Dermis microvascular lymphatic vessel endothelial cell (primary cell): ENCODE measurements at places on chromosomes 12 and 14.

DNA sequence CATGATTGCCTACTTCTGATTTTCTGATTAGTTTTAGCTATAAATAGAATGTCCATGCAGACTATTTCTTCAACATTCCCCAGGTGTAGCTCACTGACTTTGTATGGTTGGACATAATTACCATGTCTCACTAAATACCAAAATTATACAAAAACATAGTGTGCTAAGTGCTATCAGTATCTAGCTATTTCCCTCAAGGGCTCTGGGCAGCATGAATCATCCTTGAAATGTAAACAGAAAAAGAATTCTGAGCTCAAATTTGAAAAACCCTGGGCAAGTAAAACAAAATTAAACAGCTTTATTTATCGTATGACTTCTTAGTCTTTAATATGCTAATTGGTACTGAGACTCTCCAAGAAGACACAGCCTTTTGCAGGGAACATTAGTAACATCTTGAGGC is 82.9 kb downstream of the SPATA7 start:
- no peak for DNase-seq

DNA sequence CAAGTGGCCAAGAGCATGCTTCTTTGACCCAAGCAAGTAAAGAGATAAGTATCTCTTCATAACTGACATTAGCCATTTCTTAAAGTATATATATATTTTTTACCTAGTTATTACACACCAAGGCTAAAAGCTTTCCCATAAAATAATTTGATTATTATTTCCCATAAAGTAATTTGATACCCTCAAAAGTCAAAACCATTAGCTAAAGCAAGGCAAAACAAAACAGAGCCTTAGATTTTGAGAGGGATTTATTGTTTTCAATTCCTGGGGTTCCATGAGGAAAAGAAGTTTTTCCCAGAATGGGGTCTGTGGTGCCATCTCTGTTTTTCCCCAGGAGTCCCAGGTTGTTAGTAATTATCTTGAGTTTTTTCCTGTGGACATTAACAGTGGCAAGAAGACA is 125.5 kb upstream of the NUDT4 start:
- no peak for DNase-seq

DNA sequence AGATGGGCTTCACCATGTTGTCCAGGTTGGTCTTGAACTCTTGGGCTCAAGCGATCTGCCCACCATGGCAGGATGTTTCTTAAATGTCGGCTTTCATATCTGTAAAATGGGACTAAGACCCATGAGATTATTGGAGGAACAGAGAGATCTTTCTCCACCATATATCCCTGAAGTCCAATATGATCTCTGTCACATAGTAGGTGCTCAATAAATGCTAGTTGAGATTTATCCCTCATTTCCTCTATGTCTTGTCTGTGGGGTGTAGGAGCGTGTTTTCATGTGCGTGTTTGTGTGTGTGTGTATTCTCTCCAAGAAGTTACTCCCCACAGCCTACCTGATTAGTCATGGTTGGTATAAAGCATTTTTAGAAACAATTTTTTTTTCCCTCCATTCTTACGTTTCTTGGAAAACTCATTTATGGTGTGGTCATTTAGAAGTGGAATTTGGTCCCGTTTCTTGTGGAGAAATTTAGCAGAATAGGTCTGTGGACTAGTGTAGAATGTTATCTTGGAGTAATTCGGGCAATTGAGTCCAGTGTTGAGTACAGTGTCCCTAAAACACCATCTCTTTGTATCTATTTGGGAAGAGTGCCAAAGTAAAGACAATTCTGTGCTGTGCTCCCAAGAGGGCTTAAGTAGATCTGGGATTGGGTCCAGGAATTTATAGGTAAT is 4.3 kb downstream of the STRAP start:
- DNase-seq, result peak; percentile 59

DNA sequence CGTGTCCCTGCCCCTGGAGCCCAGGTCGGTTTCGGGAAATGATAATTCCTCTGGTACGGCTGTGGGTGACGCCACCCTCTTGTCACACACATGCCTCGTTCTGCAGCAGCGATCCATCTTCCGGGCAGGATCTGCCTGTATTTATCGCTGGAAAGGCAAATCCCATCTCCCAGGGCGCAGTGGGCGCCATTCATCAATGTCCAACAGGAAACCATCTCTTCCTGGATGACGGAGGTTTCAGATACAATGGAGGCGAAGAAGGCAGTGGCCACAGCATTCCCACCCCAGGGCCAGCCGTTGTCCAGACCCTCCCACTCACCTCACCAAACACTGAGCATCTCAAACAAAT is 74.2 kb downstream of the NOC4L start:
- peak; percentile 44 for DNase-seq

DNA sequence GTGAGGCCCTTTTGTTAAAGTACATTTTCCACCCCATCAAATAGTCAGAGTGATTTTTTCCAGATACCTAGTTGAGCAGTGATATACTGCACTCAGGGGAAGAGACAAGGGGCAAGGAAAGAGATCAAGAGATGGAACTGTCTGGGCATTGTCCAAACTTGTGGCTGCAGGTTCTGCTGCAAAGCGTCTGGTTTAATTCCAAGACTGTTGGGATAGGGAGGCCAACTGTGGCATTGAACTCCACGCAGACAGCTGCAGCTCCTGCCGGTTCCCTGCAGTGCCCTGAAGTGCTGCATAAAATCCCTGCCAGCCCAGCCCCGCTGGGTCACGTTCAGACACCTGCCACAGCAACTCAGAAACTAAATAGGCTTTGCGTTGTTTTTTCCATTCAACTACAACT is 30.5 kb downstream of the RPH3A start:
- no peak for DNase-seq

- DNase-seq, result no peak
These were observed 42.8 kb upstream of the CPM start for GRCh38 chr12:68975811-68976210.

- DNase-seq, result no peak
These were observed 56.4 kb downstream of the VCPKMT start for GRCh38 chr14:50059763-50060616.

DNA sequence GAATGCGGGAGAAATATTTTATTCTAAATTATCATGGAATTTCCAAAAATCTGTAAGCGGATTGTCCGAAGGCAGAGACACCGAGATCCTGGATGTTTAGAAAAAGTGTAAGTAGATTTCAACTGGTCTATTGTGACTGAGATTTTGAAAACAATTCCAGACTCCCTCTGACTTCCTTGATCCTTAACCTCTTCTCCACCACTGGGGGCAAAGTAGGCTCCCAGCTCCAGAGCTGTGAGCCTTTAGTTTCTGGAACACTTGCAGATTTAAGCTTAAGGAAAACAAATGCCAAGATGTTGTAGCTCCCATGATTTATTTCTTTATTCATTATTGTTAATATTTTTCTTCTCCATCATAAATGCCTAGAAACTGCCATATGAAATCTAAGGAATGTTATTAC is 1320.5 kb upstream of the SEL1L start:
- DNase-seq, result no peak

GRCh38 chr12:22631863-22632463 is 7.0 kb downstream of the ETNK1 start:
- DNase-seq, result no peak

GRCh38 chr14:75522224-75522982 is at the start of gene BATF:
Gene BATF, plus strand, starts transcription at chr14:75522469. Its CDS starts 214 bp downstream, at chr14:75522683.
- DNase-seq, result no peak

DNA sequence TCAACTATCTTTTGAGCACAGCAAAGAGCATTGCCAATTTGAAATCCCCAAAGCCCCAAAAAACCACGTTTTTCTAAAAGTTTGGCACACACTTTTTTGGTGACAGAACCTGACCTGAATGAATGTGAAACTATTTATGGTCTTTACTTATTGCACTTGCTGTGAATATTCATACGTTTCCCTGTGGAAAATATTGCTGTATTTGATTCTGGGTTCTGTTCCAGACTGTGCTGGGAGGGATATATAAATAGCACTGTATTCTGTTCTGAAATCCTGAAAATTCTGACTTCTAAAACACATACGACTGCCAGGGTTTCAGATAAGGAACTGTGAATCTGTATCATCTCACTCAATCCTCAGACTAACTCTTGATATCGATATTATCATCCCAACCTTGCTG is 35.1 kb downstream of the NR1H4 start:
- DNase-seq, result no peak

DNA sequence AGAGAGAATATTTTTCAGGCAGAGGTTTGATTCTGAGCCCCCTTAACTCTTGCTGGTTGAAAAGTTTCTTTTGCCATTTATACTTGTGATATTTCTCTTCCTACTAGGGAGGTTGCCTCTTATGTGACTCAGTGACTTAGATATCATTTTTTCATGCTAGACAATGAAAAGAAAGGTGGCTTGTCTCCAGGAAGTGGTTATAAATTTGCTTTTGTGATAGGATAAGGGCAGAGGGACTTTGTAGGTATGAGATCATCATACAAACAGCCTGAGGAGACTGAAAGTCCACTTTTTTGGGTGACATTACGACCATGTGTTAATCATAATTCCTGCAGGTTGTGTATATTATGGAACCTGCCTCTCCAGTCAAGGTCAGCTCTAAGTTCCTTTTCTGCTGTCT is 35.8 kb downstream of the ACSM4 start:
- peak; percentile 16 for DNase-seq

DNA sequence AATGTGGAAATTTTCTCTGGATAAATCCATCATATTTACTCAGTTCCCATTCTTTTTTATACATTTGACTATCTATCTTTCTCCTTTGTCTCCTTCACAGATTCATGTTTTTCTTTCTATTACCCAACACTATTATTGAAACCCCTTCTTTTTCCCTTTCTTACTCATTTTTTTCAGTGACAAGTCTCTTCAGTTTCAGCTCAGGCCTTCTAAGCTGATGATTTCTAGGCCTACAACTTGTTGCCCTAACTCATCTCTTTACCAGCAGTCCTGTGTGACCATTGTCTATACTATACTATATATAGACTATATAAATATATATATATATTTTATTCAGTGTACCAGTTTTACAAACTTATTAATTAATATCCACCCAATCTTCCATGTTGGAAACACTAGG is 31.8 kb downstream of the SLC16A7 start:
- DNase-seq, result no peak

DNA sequence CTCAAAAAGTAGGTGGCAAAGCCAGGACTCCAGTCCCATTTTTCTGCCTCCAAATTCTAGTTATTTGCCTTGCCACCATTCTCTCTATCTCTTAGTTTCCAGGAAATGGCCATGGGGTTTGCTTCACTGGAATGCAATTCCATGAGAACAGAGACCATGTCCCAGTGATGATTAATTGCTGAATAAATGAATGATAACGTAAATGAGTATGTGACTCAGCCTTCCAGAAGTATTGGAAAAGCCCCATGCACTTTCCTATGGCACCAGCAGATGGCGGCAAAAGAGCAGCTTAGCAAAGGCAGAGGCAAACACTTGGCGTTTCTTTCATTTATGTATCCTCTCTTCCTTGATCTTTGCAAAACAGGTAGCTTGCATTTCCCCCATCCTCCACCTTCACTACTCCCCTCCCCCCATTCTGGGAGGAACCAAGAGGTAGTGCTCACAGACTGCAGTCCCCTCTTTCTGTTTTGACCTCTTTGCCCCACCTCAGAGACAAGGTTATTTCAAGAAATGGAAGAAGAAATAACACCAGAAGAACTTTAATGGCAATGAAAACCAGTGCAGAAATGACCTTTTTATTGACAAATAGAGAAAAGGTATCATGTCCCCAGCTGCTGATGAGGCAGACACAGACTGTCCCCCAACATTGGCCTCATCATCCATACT is 21.3 kb downstream of the TBX3 start:
- DNase-seq, result peak; percentile 31

GRCh38 chr14:53993920-53994607 is 37.4 kb upstream of the BMP4 start:
- no peak for DNase-seq

- DNase-seq, result no peak
These were observed 3.2 kb downstream of the SYNE3 start for GRCh38 chr14:95513291-95513690.

GRCh38 chr12:2493086-2493485 is 301.7 kb upstream of the FKBP4 start:
- DNase-seq, result no peak

DNA sequence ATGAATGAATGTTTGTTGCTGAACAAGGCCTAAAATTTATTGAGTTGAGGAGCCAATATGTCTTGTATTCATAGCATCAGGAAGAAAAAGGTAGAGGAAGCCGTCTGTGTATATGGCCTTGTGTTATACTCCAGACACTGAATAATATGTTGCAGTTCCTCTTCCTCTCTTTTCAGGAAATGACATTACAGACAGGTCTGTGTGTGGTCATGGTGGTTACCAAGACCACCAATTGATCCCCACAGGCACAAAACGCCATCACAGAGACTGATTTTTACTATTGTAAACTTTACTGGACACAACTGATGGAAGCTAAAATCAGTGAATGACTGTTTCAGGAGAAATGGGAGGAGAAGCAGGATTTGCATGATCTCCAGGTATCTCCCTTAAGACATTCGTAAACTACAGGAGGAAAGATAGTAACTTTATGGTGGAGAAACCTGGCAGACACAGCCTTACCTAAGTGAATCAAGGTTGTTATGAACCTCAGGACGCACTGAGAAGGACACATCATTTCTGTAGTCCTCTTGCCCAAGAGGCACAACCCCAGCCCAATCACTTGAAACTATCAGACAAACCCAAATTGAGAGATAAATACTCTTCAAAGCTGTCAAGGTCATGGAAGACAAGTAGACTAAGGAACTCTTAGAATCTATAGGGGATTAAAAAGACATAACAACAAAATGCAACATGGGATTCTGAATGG is 334.1 kb upstream of the RGS6 start:
- DNase-seq, result no peak

- DNase-seq, result no peak
These were observed 567.9 kb downstream of the MED13L start for GRCh38 chr12:115709540-115710011.

GRCh38 chr14:59081720-59082119 is 106.7 kb upstream of the DAAM1 start:
- no peak for DNase-seq

GRCh38 chr12:95640516-95640915 is 89.2 kb upstream of the USP44 start:
- DNase-seq, result no peak

GRCh38 chr12:26700430-26700829 is 132.6 kb downstream of the ITPR2 start:
- no peak for DNase-seq
